Hindlimb muscle (tissue), 1 donor: ENCODE measurements at places on chromosomes 5 and 9.
A peak's percentile ranks its signal among the peaks of the same experiment; 100 is the strongest.

- no peak for DNase-seq
Measured at GRCh38 chr9:19379697-19380046, 364 bp downstream of the RPS6 start.

- no peak for DNase-seq
Measured at GRCh38 chr9:134701581-134702259, 60.1 kb downstream of the COL5A1 start.

GRCh38 chr9:133792721-133793470, 54.7 kb upstream of the SARDH start:
- peak; percentile 76 for DNase-seq

GRCh38 chr5:180140079-180140554, 68.6 kb upstream of the RNF130 start:
- no peak for DNase-seq

DNA sequence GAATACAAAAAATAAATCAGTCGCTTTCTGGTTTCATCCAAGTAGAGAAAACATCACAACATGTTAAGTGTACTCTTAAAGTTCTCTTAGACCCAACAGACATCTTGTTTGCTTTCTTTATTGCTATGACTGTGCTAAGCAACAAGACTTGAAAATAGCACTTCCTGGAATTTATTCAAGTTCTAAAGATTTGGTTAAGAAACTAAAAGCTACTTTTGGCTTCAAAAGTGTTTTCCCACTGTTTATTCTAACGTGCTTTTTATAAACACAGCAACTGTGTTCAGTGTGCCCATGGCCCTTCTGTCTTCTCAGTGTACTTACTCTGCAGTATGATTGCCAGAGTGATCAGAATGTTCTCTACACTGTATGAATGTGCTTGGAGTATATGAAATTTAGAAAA, 109.8 kb downstream of the GIN1 start:
- no peak for DNase-seq

DNA sequence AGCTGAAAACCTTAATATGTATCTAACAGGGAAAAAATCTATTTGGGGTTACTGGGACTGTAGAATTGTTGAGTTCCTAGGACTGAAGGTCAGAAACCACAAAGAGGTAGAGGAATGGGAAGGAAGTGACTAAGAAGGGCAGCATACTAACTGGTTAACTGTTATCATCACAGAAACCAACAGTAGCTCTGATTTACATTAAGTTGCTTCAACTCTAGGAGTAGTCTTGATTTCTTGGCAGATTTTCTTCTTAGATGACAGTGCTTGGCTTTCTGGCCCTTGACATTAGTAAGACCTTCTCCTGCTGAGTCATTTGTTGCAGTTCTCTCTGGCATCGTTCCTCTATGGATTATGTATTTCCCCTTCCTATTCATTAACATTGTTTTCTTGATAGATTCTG, 116.1 kb upstream of the RASA1 start:
- no peak for DNase-seq

GRCh38 chr9:83234541-83234940, 171.6 kb upstream of the RASEF start:
- DNase-seq = no peak
